ENCODE measurements at places on chromosomes 6 and 20.

DNA sequence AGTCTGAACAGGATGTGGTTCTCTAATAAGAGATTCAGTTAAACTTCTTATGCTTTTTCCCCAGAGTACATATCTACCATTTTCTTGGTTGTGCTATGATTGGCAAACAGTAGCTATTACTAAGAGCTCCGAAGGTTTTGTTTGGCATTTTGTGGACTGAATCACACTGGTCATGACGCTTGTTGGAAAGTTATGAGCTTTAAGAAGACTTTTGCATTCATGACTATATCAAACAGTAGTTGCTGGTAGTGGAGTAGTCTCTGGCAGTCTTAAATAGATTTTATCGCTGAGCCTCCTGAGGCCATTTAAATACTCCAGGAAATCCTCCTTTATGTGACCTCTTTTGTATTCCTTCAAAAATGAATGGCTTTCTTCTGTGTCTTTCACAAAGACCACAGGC, 40.8 kb downstream of the CCDC170 start:
- no peak for DNase-seq

- no peak for DNase-seq
These were observed 14.2 kb downstream of the DNPH1 start for GRCh38 chr6:43215066-43215465.

DNA sequence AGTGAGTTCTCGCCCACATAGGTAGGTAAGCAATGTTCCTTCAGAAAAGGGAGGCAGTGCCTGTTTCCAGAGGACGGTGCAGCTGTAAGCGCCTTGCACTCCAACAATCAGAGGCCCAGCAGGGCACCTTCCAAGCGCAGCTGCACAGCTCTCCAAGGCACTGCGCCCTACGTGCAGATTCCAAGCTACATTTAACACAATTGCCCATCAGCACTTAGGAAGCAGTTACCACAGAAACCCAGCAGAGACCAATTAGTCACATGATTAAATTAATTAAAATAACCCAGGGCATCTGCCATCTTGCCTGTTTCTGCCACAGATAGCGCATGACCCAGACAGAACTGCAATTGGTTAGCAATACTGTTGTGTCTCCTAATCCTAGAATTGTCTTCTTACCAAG, 65.5 kb downstream of the SOBP start:
- no peak for DNase-seq

GRCh38 chr20:46119028-46119546, 973 bp downstream of the CD40 start:
- DNase-seq, result no peak

DNA sequence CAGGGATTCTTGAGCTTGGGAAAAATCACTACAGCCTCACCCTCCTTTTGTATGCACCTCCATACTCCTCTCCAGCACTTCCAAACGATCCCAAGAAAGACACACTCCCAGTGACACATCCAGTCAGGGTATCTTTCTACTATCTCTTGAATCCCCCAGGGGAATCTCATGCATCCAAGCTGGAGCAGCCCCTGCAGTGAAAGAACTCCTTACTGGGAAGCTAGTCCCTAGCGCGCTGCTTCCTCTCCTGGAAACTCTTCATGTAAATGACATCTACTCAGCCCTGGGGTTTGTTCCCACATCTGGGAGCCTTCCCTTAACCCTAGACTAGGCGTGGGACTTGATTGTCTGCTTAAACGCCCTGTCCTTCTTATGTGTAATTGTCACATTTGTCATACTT, 329.1 kb upstream of the QKI start:
- DNase-seq, result no peak

DNA sequence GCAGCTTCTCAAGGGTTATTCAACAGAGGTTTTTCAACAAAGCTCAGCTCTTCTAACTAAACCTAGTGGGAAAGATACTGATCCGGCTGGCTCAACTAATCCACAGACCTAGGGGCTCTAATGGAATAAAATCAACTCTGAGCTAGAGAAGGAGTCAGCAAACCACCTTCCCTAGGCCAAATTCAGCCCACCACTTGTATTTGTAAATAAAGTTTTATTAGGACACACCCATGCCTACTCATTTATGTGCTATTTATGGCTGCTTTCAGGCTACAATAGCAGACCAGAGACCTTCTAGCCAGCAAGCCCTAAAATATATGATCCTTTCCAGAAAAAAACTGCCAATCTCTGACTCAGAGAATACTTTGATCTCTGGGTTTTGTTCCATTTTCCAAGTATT, 6.0 kb upstream of the RAB22A start:
- DNase-seq, result no peak

- no peak for DNase-seq
These were observed 48.6 kb downstream of the TCP11 start for GRCh38 chr6:35092362-35093117.

DNA sequence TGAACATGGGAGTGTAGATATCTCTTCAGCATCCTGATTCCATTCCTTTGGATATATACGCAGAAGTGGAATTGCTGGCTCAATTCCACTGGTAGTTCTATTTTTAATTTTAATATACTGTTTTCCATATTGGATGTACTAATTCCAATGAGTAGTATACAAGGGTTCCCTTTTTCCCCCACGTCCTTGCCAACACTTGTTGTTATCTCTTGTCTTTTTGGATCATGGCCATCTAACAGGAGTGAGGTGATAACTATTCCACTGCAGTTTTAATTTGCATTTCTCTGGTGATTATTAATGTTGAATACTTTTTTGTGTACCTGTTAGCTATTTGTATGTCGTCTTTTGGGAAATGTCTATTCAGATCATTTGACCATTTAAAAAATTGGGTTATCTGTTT, 91.5 kb downstream of the ZFAND3 start:
- no peak for DNase-seq

DNA sequence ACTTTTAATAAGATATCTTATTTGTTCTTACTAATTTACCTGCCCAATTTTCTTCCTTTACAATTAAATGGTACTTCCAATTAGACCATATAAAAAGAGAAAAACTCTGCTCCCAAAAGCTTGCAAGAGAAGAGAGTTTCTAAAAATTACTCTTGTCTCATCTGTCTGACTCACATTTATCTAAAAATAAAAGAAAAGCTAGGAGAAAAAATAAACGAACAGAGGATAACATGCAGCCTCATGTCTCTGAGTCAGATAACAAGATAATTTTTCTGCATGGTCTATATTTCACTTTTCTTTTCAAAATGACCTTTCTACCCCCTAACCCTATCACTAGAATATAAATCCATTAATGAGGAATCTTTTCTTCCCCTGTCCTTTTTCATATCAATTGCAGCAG, 127.2 kb upstream of the TCF21 start:
- no peak for DNase-seq

DNA sequence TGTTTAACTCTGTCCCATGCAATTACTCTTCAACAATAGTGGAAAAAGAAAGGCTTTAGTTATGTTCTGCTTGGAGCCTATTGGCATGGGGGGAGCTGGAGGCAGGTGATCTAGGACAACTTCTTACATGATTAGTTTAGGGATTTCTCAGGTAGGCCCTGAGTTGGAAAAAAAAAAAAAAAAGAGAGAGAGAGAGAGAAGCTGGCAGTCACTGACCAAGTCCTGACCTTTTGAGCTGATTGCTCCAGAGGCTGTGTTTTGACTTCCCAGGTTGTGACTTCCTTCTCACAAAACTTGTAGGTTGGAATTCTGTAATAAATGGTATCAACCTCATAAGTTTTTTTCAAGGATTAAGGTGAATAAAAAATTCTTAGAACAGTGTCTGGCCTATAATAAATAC, 7.8 kb downstream of the C6orf141 start:
- no peak for DNase-seq

- no peak for DNase-seq
These were observed 98.8 kb downstream of the RTN4IP1 start for GRCh38 chr6:106530502-106530901.

DNA sequence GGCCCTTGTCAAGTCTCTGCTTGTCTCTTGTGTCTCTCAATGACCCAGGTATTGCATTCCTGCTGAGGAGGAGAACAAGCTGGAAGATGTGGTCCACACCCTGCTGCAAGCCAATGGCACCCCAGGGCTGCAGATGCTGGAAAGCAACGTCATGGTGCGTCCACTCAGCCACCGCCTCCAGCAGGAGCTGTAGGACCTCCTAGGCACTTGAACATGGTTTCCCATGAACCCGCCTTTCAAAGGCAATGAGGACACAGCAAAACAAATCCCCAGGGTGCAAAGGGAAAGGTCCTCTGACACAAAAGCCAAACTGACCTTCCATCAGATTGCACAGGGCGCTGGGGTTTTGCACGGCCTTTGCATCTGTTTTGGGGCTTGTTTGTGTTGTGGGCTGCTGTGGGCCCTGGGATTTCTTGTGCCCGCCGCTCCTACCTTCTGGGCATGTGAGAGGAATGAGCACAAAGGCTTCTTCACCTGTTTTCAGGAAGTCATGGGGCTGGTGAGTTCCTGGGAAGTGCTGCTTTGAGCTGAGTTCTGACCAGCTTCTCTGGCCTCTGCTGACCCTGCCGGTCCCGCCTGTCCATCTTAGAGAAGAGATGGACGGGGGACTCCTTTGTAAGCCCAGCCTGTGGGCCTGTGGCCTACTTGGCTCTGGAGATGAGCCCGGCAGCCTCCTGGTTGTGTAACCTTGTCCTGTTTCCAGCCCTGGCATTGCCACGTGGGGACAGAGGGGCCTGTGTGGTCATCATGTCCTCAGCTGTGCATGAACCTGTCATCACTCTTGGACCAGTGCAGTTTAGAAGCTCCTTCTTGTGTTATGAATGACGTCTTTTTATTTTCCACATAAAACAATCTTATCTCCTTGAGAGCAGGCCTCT, 151.3 kb downstream of the DTNBP1 start:
- DNase-seq, result no peak

GRCh38 chr6:149951626-149952025, 9.8 kb downstream of the ULBP2 start:
- DNase-seq, result no peak

DNA sequence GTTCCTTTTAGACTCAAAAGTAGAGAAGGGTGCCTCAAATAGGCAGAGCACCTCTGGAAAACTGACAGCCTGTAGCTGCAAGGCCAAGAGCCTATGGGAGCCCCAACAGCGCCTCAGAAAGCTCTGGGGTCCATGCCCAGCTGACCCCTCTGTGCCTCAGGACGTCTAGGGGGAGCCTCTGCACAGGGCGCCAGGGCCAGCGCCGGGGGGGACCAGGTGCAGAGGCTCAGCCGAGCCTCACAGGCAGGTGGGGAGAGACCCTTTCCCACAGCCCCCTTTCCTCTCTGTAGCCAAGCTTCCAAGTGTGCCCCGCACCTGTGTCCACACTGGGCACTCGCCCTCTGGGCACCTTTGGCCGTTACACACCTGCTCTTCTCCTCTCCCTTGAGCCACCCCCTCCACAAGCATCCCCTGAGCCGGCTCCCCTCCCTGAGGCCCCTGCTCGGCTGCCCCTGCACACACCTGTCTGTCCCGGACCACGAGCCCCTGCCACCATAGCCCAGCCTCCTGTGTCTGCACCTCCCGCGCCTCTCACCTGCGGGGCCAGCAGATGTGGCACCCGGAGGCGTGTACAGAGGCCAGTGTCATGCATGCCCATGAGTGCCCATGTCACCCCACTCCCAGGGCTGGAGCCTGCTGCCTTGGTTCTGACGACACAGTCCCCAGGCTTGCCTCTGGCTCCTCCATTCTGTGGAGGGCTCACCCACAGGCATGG, 53.2 kb downstream of the GINS1 start:
- no peak for DNase-seq

GRCh38 chr6:90044833-90045381, 150.6 kb downstream of the GJA10 start:
- no peak for DNase-seq

- no peak for DNase-seq
These were observed 11.2 kb upstream of the CDK19 start for GRCh38 chr6:110826236-110827129.

DNA sequence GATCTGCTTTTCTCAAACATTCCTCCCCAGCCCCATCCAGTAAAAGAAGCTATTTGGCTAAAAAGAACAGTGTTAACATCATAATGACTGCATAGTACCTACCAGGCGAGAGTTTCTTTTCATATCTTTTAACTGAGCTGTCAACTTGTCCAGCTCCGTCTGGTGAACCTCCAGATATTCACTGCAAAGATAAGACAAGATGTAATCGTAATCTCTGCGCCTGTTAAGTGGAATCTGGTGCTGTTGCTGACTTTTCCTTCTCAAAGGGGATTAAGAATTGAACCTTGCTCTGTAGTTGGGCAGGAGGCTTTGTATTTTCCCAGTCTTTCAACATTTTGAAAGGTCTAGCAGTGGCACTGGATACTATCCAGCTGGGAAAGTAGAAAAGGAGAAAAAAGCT, 63.0 kb downstream of the RIPOR2 start:
- DNase-seq, result no peak

DNA sequence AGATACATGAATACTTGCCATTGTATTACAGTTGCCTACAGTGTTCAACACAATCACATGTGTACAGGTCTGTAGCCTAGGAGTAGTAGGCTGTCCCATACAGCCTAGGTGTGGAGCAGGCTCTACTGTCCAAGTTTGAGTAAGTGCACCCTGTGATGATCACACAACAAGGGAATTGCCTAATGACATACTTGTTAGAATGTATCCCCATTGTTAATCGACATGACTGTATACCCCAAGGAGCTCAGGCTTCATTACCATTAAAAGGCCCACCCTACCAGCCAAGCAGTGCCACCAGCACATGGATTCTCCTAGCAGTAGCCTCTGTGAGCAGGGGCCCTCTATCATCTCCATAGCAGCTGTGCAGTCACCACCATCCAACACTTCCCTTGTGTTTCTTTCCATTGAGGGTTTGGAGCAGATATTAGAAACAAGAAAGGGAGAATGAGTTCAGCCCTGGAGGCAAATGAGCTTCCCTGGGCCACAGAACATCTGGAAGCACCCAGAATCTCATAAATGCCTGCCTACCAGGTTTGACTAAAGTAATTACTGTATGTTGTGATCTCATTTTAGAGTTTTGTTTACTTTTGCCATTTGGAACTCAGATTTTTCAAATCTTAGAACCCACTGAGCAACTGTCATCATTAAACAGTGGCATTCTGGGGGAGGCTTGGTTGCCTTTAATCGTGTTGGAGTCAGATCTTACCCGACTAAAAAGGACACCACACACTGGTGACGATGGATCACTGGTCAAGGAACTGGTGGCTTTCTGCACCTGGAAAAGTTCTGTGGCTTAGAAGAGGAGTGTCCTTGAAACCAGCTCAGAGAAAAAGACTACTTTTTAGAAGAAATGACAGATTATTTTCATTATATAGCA, 104.9 kb downstream of the TULP4 start:
- no peak for DNase-seq

- no peak for DNase-seq
These were observed 96.7 kb downstream of the FYN start for GRCh38 chr6:111776236-111777221.
